ENCODE measurements at places on chromosomes 16 and 17.
A peak's percentile ranks its signal among the peaks of the same experiment; 100 is the strongest.

- DNase-seq = no peak
These were observed 4.7 kb downstream of the PFAS start for GRCh38 chr17:8253801-8254200.

DNA sequence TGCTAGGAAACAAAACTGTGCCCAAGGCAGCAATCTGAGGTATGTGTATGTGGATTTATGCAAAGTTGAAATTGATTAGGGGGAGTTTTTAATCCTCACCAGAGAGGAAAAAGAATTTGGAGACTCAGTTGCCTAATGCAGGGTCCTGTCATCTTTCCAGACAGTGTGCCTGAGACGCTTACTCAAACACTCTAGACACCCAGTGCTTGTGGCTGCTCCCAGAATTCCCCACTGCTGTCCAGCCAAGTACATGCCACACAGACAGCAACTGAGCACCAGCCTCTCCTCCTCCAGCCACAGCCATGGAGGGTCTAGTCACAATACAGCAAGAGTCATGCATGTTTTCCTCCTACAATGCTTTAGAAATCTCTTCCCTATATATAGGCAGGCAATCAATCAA, 118.1 kb downstream of the HIC1 start:
- DNase-seq = no peak

DNA sequence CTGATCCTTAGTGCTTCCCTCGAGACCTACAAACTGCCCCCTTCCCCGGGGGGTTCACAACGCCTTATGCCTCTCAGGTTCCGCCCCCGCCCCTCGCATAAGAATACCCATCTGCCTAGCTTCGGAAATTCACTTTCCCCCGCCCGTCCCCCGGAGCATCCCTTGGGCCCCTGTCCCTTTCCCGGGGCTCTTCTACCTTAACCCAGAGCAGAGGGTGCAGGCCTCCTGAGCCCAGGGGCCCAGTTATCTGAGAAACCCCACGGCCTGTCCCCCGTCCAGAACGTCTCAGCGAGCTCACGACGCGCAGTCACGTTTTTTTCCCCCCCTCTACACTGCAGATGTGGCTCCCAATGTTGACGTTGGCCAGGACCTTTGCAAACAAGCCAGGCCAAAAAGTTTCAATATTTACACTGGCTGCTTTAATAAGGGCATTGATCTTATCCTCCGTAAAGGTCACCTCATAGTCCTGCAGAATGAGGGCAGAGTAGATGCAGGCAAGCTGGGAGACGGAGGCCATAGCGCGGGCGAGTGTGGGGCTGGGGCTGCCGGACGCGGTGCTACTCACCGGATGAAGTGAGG, 1.4 kb upstream of the NBR1 start:
- DNase-seq = no peak

DNA sequence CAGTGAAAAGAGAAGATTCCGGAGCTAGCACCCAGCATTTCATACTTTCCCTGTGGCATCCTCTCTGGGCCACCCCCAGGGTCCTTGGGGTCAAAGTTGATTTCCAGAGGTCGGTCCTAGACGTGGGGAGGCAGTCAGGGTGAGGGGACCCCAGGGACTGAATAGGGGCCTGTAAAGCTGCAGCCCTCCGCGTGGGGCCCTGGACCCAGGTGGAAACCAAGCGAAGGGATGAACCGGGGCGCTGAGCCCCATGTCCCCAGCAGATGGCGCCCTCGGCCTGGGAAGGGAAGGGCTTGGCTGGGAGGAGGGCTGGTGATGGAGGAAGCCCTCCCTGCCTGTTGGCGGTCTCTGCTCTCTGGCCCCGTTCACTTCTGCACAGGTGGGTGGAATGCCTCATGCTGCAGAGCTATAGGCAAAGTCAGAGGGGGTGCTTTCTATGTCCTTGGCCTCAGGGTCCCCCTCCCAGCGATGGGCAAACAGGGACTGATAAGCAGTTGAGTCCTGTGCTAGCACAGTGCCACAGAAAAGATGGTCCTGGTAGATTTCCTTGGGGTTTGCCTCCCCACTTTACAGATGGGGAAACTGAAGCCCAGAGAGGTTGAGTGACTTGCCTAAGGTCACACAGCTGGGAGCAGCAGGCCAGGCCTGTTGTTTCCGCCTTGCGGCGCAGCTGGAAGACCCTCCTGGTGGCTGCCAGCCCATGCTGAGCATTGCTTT, 163.4 kb upstream of the CIBAR2 start:
- DNase-seq = peak; percentile 70

DNA sequence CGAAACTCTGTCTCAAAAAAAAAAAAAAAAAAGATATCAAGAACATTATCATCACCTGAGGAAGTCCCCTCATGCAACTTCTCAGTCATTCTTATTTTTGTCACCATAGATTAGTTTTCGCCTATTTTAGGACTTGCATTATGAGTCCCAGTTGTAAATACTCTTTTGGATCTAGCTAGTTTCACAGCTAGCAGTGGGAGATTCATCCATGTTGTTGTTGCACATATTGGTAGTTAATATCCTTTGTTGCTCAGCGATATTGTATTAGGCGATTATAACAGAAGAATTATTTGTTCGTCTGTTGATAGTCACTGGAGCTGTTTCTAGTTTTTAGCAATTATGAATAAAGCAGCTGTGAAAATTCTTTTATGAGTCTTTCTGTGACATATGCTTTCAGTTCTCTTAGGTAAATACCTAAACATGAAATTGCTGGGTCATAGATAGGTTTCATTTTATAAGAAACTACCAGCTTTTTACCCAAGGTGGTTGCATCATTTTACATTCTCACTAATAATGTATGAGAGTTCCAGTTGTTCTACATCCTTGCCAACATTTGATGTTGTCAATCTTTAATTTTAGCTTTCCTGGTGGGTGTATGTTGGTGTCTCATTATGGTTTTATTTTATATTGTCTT, 40.7 kb upstream of the MAP3K14 start:
- DNase-seq = no peak

Data from D721Med (cell line).